Activated T-helper 1 cell treated with anti-CD3 and anti-CD28 coated beads, Interleukin-12 subunit alpha, Interleukin-12 subunit beta, Interleukin-2, Interleukin-4 antibody, amounts not matched to agents 30 ng/mL and 10 ng/mL and 1 ng/mL, durations not matched to agents 14 hours and 24 hours and 36 hours (primary cell): ENCODE measurements at places on chromosomes 1 and 21.

DNA sequence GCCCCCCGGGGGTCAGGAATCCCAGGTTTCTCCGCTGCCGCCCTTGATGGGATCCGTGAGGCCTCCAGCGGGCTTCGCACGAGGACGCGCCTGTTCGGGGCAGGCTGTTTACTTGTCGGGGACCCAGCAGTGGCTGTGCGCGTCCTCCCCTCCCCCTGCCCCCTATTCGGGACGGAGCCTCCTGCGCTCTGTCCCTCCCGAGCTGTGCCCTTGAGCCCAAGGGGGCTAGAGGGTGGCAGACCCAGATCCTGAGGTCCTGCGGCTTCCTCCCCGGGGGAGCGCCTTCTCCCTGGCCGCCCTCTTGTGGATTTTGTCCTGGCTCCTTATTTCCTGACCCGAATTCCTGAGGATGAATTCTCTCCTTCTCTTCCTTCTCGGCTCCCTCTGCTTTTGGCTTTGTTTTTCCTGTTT is 38.4 kb downstream of the PIK3CD start:
- DNase-seq, result no peak

DNA sequence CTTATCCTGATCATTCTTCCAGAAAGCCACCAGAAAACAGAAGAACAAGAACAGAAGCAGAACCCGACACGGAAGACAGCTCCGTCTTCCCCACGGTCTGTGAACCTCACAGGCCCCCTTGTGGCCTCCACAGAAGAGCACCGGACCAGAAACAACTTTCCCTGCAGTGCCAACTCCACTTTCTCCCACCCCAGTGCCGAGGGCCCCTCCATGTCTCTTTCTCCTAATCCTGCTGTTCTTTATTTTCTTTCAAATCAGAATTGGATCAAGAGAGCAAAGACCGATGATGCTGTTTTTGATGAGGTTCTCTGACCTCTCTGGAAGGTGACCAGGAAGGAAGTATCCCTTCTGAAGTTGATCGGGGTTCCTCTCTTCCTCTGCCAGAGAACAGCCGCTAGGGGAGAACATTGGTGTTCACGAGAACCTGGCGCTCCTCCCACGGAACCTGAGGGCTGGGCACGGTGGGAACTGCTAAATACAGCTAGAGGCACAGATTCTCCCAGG is 58.9 kb upstream of the CTTNBP2NL start:
- DNase-seq, result no peak

- no peak for DNase-seq
Measured at GRCh38 chr1:213976665-213977485, 10.9 kb upstream of the PROX1 start.

GRCh38 chr1:233268389-233269022 is 27.0 kb downstream of the PCNX2 start:
- DNase-seq, result no peak

- no peak for DNase-seq
Measured at GRCh38 chr1:5857508-5858090, 134.6 kb downstream of the NPHP4 start.

DNA sequence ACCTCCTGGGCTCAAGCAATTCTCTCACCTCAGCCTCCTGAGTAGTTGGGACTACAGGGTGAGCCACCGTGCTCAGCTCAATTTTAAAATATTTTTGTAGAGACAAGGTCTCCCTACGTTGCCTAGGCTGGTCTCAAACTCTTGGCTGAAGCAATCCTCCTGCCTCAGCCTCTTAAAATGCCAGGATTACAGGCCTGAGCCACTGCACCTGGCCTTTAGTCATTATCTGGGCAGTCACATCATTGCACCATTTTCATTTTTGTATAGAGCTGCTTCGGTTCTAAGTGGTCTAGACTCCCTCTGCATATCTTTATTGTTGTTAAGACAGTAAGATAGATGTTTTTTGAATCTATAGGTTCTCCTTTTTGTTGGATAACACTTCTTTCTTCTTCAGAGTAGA is 39.9 kb downstream of the ATF3 start:
- DNase-seq, result no peak

DNA sequence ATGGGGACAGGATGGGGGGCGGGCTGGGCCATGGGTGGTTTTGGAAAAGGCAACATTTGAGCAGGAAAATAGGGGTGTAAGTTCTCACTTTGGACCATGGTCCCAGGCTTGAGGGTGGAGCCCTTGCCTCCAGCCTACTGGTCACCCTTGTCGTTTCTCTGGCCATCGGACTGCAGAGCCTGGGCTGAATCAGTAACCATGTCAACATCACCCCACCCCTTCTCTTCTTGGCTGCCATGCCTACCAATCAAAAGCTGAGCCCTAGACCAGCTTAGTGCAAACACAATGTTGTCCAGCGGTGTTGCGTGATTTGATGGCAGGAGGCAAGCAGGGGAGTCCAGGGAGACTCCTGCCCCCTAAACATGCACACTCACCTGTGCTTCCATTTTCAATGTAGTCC is 231.0 kb upstream of the KAZN start:
- DNase-seq, result no peak

- no peak for DNase-seq
Measured at GRCh38 chr1:150022357-150022756, 11.8 kb upstream of the OTUD7B start.

GRCh38 chr1:222786121-222786520 is 28.7 kb upstream of the DISP1 start:
- DNase-seq, result no peak

- DNase-seq, result no peak
Measured at GRCh38 chr1:163381487-163382184, 59.9 kb downstream of the NUF2 start.

- DNase-seq, result no peak
Measured at GRCh38 chr1:178818416-178818815, 52.5 kb downstream of the ANGPTL1 start.

DNA sequence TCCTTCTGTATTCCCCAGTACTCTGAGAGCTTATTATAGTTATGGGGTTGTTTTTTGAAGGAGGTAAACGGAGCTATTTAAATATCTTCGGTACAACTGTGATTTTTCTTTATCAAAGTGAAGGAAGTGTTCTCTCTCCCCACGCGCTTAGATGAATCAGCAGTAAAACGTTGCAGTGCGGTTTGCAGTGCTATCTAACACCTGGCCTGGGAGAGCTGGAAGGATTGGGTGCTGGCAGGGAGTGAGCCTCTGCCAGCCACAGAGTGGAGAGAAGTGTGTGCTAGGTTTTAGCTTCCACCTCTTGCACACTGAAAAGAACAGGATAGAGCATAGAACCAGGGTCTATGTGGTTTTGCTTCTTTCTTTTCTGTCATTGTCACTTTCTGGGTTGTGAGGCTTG is 165.9 kb downstream of the SDCCAG8 start:
- DNase-seq, result peak; percentile 52

- DNase-seq, result no peak
Measured at GRCh38 chr1:19327736-19328135, 15.6 kb downstream of the SLC66A1 start.

DNA sequence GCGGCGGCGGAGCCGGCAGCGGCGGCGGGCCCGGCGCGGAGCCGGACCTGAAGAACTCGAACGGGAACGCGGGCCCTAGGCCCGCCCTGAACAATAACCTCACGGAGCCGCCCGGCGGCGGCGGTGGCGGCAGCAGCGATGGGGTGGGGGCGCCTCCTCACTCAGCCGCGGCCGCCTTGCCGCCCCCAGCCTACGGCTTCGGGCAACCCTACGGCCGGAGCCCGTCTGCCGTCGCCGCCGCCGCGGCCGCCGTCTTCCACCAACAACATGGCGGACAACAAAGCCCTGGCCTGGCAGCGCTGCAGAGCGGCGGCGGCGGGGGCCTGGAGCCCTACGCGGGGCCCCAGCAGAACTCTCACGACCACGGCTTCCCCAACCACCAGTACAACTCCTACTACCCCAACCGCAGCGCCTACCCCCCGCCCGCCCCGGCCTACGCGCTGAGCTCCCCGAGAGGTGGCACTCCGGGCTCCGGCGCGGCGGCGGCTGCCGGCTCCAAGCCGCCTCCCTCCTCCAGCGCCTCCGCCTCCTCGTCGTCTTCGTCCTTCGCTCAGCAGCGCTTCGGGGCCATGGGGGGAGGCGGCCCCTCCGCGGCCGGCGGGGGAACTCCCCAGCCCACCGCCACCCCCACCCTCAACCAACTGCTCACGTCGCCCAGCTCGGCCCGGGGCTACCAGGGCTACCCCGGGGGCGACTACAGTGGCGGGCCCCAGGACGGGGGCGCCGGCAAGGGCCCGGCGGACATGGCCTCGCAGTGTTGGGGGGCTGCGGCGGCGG is 1.0 kb downstream of the ARID1A start:
- DNase-seq, result peak; percentile 48

GRCh38 chr1:6093071-6093470 is 47.4 kb downstream of the KCNAB2 start:
- no peak for DNase-seq

GRCh38 chr21:42164064-42164789 is 54.7 kb upstream of the ABCG1 start:
- DNase-seq, result peak; percentile 46

GRCh38 chr1:19153169-19153568 is 56.9 kb downstream of the UBR4 start:
- no peak for DNase-seq

- no peak for DNase-seq
Measured at GRCh38 chr1:58874757-58875755, 91.2 kb upstream of the JUN start.

DNA sequence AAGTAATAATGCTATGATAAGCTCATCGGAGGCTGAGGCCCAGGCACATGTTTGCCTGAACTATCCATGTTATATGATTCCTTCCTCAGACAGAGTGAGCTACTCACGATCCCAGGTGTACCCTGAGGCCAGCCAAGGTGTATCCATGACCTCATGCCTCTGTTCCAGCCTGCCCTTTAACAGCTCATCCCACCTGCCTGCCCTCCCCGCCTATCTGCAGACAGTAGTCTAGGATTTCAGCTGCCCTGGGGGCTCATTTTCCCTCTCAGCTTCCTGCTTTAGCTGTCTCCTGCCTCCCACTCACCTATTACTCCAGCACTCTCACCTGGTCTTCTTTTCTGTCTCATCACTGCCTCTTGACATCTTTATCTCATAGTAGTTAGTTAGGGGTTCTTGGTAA is 1.9 kb upstream of the IL24 start:
- DNase-seq, result no peak

- no peak for DNase-seq
Measured at GRCh38 chr1:201760516-201760915, 68.4 kb upstream of the IPO9 start.

GRCh38 chr21:46005481-46005881 is 23.9 kb downstream of the COL6A1 start:
- no peak for DNase-seq

DNA sequence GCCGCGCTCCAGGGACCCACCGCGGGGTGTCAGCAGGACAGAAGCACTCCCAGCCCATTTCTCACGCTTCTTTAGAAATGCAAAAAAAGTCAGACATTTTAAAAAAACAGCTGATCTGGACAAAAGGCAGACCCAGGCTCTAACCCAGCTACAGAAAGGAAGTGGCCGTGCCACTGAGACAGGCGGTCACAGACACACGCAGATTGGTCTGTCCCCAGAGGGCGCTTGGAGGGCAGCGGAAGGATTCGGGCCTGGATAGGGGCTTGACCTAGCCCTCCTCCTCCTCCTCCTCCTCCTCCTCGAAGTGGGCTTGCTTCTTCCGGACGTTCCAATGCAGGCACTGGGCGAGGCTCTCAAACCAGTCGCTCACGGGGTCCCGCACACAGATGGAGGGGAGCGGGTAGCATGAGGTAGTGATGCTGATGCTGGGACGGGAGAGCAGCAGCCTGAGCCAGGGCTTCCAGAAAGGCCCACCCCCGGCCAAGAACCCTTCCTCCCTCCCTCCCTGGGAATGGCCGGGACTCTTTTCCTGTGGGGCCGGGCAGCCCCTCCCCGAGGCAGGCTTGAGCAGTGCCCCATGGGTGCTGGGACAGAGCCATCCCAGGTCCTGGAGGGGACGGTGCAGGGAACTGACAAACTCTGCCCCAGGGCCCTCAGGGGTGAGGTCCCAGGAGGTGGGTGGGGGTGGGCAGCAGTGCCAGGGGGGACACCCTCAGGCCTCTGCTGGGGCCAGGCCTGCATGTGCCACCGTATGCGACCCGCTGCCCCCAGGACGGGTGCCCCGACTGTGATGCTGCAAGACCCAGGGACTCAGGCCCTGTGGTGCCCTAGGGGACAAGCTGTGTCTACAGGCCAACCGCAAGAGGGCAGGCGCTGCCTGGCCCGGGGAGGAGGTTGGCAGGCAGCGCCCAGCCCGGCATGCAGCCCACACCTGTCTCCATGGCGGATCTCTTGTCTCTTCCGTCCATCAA is 25.3 kb downstream of the NADK start:
- DNase-seq, result no peak

- no peak for DNase-seq
Measured at GRCh38 chr1:44315521-44315920, 39.5 kb downstream of the ERI3 start.

DNA sequence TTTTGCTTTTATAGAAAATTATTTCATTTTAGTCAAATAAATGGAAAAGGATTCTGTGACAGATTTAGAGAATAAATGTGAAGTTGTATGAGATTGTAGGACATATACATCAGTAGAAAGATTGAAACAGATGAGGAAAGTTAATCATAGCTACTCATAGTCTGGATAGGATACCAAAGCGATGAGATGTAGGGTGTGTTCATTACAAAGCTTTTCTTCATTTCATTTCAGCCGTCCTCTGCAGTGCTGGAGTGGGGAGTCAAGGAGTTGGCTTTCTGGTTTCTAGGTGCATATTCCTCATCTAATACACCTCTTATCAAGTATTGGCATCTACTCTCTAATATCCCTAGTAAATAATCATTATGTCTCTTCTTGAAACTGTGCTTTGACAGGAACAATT is 149.5 kb upstream of the NEGR1 start:
- DNase-seq, result no peak

DNA sequence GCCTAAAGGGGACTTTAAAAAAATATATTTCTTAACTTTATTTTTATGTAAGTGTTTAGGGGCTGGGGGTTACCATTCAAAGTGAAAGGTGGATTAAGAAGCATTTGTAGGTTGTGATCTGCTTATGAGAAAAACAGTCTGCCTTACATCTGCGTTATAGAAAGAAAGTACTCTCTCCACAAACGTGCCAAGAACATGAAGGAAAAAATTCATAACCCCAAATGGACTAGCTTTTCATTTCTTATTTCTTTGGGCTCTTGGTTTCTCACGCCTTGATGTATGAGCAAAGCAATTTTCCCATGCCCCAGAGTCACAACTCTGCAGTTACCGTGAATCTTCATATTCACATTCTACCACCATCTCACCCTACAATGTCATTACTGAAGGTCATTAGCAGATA is 1165.1 kb upstream of the ADGRL4 start:
- no peak for DNase-seq

- DNase-seq, result no peak
Measured at GRCh38 chr1:19476450-19477190, 8.7 kb downstream of the CAPZB start.

DNA sequence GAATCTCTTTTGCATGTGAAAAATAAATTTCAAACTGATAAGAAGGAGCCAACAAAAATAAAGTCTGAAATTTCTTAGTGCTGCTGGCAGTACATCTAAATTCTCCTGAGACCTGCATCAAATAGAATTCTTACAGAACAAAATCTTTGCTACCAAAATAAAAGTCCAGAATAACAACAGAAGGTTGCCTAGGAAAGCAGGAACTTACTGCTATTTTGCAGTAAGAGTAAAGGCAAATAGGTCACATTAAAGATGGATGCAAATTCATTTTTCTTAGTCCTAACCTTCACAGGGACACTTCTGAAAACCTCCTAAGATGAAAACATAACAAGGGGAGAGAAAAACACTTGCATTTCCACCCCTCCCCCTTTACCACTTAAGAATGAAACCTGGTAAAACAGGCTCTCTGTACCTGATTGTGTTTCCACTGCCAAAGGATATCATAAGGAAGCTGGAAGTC is 59.0 kb downstream of the RUSC1 start:
- DNase-seq, result no peak
